ELR (cell line): ENCODE measurements at places on chromosomes 7 and 10.

DNA sequence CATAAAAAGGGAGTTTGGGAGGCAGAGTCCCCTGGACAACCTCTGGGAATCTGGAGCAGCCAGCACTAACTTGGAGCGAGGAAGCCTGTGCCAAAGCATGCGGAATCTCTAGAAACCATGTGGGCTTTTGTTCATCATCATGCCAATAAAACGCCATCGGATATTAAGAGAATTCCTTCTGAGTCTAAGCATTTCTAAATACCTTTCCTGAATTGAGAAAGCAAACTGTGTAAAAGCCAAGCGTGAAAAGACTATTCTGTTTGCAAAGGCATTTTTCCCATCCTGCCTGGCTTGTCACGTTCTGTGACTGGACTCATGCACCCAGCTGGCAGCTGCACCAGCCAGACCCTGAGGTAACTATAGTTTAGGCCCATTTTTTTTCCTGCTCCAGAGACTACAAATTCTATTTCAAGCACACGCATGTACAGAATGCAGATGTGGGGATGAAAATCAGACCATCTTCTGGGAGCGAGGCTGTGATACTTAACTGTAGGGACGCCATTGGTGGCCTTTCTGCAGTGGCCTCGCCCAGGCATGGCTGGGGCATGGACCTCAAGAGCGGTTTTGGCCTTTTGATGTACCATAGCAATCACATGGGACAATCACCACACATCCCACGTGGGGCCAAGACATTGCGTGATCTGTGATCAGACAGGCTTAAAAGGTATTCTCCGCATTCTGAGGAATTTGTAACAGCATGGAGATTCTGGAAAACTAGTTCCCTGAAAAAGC lies 218.9 kb downstream of the KIAA1217 start:
- DNase-seq: no peak

- no peak for DNase-seq
Observed at GRCh38 chr10:128221807-128222206, 95.6 kb upstream of the MKI67 start.

- DNase-seq: no peak
Observed at GRCh38 chr7:29044554-29044953, 86.4 kb upstream of the TRIL start.

GRCh38 chr7:28107960-28108359 lies 72.6 kb downstream of the JAZF1 start:
- DNase-seq: peak; percentile 33

DNA sequence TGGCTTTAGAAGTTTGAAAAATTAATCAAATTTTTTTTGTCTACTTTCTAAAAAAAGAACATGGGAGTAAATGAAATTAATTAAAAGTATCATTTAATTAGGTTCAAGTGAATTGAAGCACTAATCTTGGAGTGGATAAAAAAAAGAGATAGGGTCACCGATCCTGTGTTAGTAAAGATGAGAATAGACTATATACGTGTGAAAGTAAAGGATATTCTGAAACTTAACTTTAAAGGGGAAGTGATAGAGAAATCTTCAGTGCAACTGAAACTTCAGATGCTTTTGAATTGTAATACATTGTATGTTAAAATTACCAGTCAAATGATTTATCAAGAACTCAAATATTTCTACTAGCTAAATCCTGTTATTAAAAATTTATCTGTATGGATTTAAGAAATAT lies 4.8 kb downstream of the NHLRC2 start:
- DNase-seq: no peak

GRCh38 chr10:78740976-78741915 lies 327.5 kb upstream of the ZMIZ1 start:
- DNase-seq: no peak
